ENCODE measurements at places on chromosomes 4 and X.

GRCh38 chr4:136012220-136012619, 1520.1 kb downstream of the PCDH18 start:
- no peak for DNase-seq

- DNase-seq = no peak
Observed at GRCh38 chr4:38957893-38958292, 74.3 kb downstream of the TMEM156 start.

GRCh38 chr4:75289914-75290582, 224.2 kb downstream of the RCHY1 start:
- DNase-seq = no peak

DNA sequence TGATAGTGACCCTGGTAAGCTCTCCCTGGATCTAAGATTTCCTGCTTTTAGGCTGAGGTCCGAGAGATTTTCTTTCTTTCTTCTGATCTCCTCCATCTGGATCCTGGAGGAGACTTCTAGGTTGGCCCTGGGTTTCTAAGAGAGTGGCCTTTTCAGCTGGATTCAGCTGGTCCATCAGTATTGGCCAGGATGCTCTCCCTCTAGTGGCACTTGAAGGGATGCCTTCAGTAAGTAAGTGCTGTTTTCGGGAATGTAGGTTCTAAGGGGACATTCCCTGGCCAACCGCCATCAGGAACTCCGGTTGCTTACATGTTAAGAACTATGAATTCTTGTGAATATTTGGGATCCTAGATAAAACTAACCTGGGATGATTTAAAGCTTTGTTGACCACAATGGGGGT, 56.9 kb downstream of the SERTM2 start:
- no peak for DNase-seq

GRCh38 chr4:85499573-85499972, 24.6 kb downstream of the ARHGAP24 start:
- no peak for DNase-seq

- no peak for DNase-seq
Observed at GRCh38 chr4:164779080-164779479, 25.1 kb downstream of the SMIM31 start.

DNA sequence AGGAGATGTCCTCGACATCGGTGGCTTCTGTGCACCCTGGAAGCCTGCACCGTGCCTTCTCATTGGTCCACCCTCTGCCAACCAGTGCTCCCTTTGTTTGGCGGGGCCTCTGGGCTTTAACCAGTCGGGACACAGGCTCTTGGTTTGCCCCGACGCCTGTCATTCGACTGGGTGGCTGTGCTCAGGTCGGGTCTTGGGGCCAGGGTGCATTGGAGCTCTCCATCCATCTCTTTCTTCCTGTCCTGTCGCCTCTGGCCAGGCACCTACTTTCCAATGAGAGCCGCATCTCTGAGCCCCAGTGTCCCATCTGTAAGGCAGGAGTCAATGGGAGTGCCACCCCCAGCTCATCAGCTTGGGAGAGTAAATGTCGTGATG, 37.2 kb upstream of the NHSL2 start:
- DNase-seq = no peak

- DNase-seq = no peak
Observed at GRCh38 chr4:6313216-6313615, 43.6 kb downstream of the WFS1 start.

GRCh38 chrX:12811658-12812057, 20.4 kb downstream of the PRPS2 start:
- no peak for DNase-seq

DNA sequence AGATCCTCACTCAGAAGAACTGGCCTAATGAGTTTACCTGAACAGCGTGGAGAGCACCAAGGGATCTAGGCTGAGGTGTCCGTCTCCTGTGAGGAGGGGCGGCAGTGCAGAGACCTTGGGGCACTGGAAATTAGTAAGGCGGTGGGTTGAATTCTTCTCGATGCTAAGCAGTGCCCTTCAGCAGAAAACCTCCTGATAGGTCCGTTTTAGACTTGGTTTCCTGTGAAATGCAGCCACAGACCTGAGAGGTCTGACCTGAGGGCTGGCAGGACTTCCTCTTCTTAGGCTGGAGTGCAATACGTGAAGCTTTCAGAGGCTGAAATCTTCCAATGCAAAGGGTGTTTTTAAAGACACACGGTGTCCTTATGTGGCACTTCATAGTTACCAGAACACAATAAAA, at the start of gene CLNK:
CLNK (minus strand) TSS at position 138 of the 400 bp plus-strand sequence. CDS start 16,899 bp downstream, outside the sequence.
- DNase-seq = no peak

DNA sequence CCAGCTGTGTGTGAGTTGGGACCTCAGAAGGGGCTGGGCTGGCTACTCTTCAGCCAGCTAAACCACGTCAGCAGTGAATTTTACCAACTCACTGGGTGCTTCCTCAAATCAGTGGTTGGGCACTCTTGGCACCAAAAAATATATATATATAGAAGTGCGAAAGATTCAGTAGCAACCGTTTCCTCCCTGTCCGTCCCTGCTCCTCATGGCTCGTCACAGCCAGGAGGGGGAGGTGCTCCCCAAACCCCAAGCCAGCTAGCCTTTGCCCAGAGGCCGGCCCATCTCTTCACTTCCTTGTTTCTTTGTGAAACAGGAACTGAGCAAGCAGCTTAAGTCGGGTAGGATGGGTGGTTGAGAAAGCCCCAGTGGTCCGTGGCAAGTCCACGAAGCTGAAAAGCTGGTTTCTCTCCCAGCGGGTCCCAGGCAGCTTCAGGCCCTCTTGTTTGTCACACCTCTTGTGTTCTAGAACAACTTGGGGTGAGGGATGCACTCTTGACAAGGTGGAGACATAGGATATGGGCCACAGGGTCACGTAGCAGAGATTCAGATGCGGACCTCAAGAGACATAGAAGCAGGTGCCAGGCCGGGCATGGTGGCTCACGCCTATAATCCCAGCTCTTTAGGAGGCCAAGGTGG, 6.8 kb upstream of the SASH3 start:
- no peak for DNase-seq

- DNase-seq = no peak
Observed at GRCh38 chr4:56183344-56183959, 203.8 kb downstream of the AASDH start.

- no peak for DNase-seq
Observed at GRCh38 chrX:123990602-123991001, 29.1 kb downstream of the STAG2 start.

DNA sequence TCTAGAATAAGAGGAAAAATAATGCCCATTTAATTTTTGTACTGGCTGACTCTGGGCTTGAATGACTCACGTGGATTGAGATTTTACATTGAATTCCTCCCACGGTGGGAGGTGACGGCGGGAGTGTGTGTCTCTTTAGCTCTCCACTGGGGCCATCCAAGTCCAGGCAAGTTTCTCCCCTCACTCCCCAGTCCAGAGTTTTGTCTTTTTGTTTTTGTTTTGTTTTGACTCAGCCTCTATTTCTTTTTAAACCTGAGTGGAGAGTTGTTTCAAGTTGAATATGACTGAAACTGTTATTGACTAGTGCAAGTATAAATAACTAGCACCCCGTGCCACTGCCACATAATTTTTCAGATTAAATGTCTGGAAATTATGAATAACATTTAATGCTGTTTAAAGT, 13.6 kb downstream of the CHST7 start:
- DNase-seq = no peak

GRCh38 chr4:1813915-1814314, 20.8 kb downstream of the FGFR3 start:
- no peak for DNase-seq

- DNase-seq = no peak
Observed at GRCh38 chrX:43527801-43528200, 128.3 kb upstream of the MAOA start.

DNA sequence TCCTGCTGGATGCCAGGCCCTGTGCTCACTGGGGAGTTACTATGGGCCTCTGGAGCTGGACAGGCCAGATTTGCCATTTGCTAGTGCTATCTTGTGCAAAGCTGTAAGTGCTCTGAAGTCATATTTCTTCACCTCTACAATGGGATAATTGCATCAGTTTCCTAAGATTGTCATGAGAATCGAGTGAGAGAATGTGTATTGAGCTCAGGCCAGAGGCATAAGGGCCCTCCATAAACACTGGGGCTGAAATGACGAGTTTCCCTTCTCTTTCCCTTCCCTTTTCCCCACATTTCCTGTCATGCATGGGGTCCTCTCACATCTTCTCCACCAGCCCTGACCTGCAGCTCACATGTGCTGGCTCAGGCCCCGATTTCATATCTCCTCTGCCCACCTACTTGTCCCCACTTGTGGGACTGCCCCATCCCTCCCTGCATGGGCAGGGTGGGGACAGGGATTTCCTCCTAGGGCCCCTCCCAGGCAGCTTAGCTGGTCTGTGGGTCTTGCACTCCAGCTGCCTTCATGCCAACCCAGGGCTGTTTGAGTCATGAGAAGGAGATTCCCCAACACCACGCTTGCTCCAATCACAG, 358.8 kb downstream of the MID1IP1 start:
- no peak for DNase-seq

DNA sequence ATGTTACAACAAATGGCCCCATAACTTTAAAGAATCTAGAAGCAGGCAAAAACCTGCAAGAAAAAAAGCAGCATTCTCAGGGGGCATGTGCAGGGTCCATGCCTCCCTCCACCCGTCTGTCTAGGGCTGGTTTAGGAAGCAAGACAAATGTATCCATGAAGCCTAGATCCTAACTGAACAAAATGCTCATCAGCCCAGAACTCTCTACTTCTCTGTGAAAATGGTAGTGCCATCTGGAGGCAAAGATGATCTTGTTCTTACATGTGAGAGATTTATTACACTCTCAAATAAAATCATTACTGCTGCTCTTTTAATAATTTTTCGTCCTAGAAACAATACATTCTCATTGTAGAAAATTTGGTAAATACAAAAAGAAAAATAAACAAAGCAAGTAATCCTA, 26.7 kb downstream of the NR3C2 start:
- DNase-seq = no peak

DNA sequence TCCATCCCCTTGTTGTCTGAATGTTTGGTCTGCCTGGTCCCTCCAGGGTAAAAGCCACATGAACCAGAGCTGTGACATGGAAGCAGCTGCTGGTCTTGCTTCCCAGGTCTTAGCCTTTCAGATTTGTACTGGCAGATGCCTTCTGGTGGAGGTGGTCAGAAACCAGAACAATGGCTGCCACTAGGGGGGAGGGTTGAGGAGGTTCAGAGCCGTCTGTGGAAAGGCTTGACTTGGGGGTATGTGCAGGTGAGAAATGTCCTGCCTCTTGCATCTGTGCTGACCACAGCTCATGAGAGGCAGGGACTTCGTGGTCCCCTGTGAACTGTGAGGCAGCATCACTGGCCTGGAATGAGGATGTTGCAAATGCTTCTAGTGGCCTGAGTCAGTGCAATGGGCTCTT, 144.2 kb upstream of the WDR1 start:
- DNase-seq = no peak

- no peak for DNase-seq
Observed at GRCh38 chrX:53383376-53384076, 38.9 kb downstream of the SMC1A start.

- no peak for DNase-seq
Observed at GRCh38 chrX:125295337-125295736, 24.3 kb upstream of the TEX13C start.

- no peak for DNase-seq
Observed at GRCh38 chr4:932713-933070, 432 bp downstream of the TMEM175 start.

DNA sequence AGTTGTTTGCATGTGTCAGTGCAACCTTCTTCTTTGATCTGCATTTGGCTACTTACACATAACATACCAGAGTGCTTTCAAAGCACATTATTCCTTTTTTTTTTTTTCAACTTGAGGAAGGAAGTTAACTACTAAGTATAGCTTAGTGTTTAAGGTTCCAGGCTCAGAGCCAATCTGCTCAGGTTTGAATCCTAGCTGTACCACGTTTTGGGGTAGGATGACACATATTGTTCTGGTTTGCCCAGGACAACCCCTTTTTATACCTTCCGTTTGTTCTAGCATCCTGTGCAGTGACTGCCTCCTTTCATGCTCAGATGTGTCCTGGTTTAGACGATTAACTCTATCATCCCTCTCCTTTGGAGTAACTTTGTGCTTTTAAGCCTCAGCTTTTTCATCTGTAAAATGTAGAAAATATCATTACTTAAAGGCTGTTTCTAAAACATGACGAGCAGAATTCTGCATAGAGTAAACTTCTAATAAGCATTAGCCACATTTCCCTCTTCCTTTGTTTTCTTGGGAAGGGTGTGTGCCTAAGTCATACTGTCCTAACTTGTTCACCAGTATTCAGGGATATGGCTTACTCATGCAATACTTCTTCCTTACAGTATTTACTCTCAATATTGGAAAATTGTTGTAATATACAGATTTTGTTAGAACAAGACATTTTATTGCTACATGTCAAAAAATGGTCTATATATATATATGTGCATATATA, 281.3 kb downstream of the C4orf33 start:
- DNase-seq = no peak

- DNase-seq = no peak
Observed at GRCh38 chr4:74623041-74623440, 171.3 kb downstream of the BTC start.

GRCh38 chr4:111045992-111046391, 423.1 kb upstream of the PITX2 start:
- DNase-seq = no peak

DNA sequence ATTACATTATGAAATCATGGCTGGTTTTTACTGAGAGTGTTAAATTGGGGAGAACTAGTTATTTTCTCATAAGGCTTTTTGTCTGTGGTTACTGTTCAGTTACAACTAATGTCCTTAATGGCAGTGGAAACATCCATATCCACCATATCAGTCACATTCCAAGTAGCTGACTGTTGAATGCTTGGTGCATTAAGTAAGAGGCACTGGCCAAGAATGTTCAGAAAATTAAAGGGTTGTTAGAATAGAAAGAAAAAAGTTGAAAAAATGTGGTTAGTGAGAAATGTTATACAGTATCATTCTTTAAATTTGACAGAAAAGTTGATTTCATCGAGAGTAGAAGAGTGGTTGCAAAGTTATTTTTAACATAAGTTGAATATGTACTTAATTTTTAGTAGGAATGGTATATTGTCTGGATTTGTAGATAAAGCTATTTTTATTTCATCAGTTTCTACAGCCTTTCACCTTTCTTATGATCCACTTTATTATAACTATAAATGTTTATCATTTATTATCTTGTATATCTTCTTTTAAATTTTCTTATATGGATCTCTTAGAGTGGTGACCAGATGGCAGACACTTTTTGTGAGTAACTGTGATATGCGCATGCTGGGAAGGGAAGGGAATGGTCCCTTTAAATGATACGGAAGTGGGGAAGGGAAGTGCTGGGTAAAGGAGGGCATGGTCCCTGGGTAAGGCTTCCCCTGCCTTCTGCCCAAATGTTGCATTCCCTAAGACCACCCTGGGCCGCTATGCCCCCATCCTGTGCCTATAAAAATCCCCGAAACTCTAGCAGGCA, 2407.1 kb downstream of the ARAP2 start:
- no peak for DNase-seq

- DNase-seq = no peak
Observed at GRCh38 chr4:182133033-182133432, 110.2 kb upstream of the TENM3 start.
